ENCODE measurements at places on chromosomes 3 and 15. TPM values are rescaled to one million over a fixed set of nuclear protein-coding genes. Genes with fewer than 3 reads are reported as not detected.

DNA sequence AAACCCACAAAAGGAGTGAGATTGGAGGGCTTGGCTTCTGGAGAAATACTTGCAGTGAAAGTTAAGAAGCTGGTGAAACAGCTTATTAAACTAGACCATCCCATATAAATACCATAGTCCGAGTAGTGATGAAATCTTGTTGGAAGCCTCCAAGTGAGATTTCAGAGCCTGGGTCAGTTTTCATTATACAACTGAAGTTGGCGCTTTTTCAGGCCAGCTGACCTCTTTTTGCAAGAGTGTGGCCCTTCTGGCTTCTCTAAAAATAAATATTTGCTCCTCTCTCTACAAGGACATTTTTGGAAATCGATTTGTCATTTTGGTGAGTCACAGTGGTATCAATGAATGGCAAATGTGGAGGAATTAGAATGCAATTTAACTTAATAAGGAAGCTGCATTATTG, 51.2 kb upstream of the THRB start:
- peak; percentile 46 for DNase-seq

- DNase-seq = no peak
Measured at GRCh38 chr3:42042747-42043098, 48.4 kb upstream of the TRAK1 start.

DNA sequence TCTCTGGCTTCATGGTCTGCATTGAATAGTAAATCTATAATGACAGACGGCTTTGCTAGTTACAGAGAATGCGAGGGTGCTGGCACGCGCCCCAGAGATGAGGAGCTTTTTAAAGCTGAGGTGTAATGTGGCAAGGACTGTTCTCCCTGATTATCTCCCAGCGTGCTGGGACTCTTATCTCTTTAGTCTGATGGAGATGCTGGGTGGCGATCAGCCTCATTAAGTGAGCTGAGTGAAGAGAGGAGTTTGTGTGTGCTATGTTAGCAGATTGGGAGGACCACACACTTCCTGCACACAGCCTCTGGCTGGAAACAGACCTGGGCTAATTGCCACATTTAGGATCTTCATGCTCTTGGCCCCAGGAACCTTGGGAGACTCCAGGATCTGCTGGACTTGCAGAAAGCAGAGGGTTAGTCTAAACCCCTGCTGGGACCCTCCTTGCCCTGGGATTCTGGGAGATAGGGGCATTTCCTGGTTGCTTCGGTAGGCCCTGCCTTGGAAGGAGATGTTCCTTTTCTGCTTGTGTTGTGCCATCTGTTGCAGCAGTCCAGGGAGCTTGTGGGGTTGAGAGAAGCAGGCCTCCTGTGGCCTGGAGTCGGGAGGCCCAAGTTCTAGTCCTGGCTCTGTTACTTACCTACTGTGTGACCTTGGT, 15.0 kb downstream of the PDIA5 start:
- DNase-seq = no peak

GRCh38 chr15:60643555-60643954, 164.6 kb upstream of the ICE2 start:
- DNase-seq = no peak

DNA sequence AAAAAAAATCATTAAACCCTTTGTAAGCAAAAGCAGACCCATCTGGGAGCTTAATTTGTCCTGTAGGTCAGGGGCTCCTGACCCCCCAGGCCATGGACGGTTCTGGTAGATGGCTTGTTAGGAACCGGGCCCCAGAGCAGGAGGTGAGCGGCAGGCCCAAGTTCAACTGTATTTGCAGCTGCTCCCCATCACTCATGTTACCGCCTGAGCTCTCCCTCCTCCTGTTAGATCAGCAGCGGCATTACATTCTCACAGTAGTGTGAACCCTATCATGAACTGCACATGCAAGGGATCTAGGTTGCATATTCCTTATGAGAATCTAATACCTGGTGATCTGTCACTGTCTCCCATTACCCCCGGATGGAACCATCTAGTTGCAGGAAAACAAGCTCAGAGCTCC, 60.7 kb downstream of the FSIP1 start:
- DNase-seq = no peak

SGO1 gene
- 0.87 TPM for total RNA-seq

- no peak for DNase-seq
Measured at GRCh38 chr3:33918126-33918756, 119.8 kb downstream of the PDCD6IP start.

GRCh38 chr3:25349828-25350724, 78.0 kb upstream of the RARB start:
- DNase-seq = no peak

GRCh38 chr3:114645392-114645791, 351.6 kb downstream of the TIGIT start:
- no peak for DNase-seq

- DNase-seq = no peak
Measured at GRCh38 chr15:74272812-74273211, 36.7 kb downstream of the CCDC33 start.

- no peak for DNase-seq
Measured at GRCh38 chr15:20341901-20342600, 199.5 kb downstream of the GOLGA6L6 start.

DNA sequence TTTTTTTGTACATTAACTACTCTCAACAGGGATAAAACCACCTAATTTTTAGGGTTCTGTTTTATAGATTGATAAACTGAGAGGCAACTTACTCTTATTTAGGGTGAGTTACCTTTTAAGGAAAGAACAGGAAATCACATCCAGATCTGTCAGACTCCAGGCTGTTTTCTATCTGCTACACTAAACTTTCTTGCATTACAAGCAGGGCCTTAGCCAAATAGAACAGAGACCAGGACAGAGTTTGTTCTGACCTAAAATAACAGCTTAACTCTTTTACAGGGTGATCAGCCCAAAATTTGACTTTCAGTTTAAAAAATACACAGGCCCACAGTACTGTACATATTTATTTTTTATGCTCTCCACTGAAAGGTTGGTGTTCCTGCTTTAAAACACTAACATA, 38.6 kb downstream of the SGO1 start:
- no peak for DNase-seq

PYGO1 gene
- 4.2 TPM for total RNA-seq

AMIGO3 gene
- total RNA-seq = not detected

GRCh38 chr3:94156626-94157025, 93.8 kb downstream of the NSUN3 start:
- no peak for DNase-seq

EIF1B gene
- 32.9 TPM for total RNA-seq

KNG1 gene
- not detected for total RNA-seq

CPLX3 gene
- not detected for total RNA-seq

- no peak for DNase-seq
Measured at GRCh38 chr15:58573270-58573669, 141.5 kb downstream of the LIPC start.

DNA sequence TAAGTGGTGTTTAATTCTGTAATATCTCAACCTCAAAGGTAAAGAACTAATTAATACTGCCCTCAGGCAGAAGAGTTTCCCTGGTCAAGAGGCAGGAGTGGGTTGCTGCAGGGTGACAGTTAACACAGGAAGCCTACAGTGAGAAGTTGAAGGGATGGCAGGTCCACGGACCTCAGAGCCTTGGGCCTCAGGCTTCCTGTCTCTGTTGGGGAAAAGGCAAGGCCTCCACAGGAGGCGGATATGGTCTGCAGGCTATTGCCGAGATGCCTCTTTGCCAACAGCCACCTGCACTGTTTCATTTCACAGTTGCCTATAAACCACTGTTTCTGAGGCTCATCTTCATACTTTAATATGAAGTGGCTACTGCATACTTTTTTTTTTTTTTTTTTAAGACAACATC, 33.3 kb upstream of the RPN1 start:
- no peak for DNase-seq

- no peak for DNase-seq
Measured at GRCh38 chr3:71168121-71168721, 415.3 kb downstream of the FOXP1 start.

GRCh38 chr3:126356373-126357264, 589 bp downstream of the KLF15 start:
- no peak for DNase-seq

GRCh38 chr3:53104762-53105161, 25.5 kb downstream of the RFT1 start:
- DNase-seq = no peak

DNA sequence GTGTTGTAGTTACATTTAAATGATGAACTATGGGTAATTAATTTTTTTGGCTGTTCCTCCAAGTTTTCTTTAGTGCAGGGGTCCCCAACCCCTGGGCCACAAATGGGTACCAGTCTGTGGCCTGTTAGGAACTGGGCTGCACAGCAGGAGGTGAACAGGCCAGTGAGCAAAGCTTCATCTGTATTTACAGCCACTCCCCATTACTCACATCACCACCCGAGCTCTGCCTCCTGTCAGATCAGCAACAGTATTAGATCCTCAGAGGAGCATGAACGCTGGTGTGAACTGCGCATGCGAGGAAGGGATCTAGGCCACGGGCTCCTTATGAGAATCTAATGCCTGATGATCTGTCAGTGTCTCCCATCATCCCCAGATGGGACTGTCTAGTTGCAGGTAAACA, 75.9 kb upstream of the RPL35A start:
- no peak for DNase-seq

DNA sequence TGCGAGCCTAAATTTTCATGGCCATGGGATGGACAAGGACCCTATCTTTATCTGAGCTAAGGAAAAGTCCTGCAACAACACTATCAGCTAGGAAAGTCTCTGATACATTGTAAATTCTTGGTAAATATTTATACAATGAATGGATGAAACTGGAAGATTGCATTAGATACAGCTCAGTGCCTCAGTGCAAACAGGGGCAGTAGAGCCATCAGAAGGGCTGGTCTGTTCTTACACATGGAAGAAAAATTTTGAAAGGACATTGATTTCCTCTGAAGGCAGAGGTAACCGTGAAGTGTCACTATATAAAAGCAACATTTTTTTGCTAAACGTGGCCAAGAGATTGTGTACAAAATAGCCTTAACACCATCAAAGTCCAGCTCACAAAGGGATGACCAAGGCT, 153.2 kb upstream of the GADL1 start:
- DNase-seq = no peak

MAP6D1 gene
- 21.6 TPM for total RNA-seq

DNA sequence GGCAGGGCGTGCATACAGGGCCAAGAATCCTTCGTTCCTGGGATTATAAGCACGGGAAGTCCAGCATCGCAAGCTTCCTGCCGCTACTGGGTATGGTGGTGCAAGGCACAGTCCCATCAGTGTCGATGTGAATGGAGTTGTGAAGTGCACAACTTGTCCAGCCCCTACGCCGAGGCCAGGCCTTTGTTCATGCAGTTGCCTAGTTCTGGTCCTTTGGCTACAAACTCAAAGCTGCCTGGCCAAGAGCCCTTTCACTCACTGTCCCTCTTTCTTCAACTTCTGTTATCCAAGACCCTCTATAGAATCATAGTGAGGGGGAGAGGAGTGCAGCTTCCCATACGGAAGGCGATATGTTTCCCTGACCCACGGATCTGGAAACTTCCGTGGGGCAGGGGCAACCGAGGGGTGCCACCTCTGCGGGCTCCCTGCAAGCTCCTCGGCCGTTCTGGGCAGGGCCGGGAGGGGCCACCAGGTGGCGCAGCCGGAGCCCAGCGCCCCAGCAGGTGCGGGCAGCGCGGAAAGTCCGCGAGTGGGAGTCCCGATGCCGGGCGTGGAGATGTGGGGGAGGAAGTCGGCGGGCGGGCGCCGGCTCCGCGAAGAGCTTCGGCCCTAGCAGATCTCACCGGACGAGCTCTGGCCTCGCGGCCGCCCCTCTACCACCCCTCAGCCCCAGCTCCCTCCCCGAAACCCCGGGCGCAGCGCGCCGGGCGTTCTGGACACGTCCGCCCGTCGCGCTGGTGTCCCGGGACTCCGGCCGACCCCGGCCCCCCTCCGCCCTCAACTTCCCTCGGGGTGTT, 693 bp downstream of the RASGRP1 start:
- DNase-seq = peak; percentile 18

- DNase-seq = no peak
Measured at GRCh38 chr3:66401157-66401550, 99.7 kb downstream of the LRIG1 start.

CNTN3 gene
- total RNA-seq = 1.5 TPM

GP5 gene
- not detected for total RNA-seq

FAM227B gene
- 8.6 TPM for total RNA-seq

GPR149 gene
- not detected for total RNA-seq

DNA sequence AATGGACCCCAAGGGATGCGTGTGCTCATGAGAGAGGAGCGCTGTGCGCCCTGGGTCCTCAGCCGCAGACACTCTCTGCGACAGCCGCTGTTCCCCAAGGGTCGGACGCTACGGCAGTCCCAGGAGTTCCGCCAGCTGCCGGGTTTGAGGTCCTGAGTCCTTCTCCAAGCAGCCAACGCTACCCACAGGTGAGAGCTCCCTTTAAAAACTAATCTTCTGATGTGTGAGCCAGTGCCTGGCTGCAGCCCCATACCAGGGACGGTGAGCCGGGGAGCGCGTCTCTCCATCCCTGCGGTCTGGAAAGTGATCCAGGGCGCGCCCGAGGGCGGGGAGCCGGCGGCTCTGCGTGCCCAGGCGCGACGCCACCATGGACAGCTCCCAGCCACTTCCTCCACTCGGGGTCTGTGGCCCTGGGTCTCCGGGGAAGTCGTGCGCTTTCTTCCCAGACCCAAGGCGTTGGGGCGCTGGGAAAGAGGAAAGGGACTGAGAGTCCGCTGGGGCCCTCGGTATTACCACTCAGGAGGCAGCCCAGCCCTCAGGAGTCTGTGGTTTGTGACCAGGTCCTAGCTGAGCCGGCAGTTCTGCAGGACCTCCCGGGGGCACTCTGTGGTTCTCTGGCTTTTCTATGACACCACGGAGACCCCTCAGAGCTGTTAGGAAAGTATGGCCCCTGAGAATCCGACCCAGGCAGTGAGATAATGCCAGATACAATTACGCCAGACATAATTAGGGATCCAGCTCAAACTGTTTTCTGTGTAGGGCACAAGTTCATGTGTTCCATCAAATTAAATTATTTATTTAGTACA, 1.4 kb downstream of the CEMIP start:
- DNase-seq = no peak

DNA sequence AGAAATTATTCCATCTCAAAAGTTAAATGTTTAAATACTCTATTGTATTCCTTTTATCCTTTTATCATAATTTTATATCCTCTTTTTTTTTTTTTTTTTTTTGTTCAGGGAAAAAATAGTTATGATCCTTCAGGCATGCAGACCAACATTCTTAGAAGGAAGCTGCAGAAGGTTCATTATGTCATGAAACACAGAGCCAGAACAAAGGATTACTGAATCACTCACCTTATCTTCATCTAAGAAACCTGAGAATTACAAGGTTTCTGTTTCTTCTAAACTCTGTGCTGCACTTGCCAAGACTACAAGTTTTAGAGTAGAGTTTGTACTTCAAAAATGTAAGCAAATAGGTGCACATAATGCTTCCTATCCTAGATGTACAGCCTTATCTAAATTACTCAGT, 3.3 kb downstream of the PLCH1 start:
- DNase-seq = no peak

GRCh38 chr3:123679712-123680386, 95.0 kb upstream of the HACD2 start:
- no peak for DNase-seq

RPL39L gene
- 1.4 TPM for total RNA-seq

ITIH3 gene
- total RNA-seq = 16.5 TPM

Data from tibial nerve (tissue), 4 donors.